ENCODE measurements at places on chromosomes 5 and 9.

DNA sequence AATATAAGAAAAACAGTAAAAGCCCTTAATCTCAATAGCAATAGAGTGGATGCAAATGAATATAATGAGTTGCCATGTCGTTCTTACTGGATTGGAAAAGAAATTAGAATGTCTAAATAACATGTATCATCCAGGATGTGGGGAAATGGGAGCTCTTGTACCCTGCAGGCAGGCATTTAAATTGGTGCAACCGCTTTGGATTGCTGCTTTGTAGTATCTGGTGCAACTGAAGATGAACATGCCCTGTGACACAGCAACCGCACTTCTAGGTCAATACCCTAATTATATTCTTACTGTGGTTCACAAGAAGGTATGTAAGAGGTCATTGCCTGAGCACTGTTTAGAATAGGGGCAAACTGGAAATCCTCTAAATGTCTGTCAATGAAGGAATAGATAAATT is 18.9 kb downstream of the MRPS30 start:
- DNase-seq, result no peak
- no peaks in the 10 kb centered on the region for H3K4me1 ChIP-seq

- H3K4me3 ChIP-seq, result peak overlapping the region; percentile 42
- H3K4me1 ChIP-seq, result peaks cover 20% of the 10 kb centered on the region
- H3K27me3 ChIP-seq, result peaks cover 100% of the 10 kb centered on the region
- DNase-seq, result no peak
- H3K36me3 ChIP-seq, result no peaks in the 10 kb centered on the region
- no peak overlapping the region for H3K27ac ChIP-seq
Measured at GRCh38 chr5:146337928-146338327, 711 bp upstream of the POU4F3 start.

DNA sequence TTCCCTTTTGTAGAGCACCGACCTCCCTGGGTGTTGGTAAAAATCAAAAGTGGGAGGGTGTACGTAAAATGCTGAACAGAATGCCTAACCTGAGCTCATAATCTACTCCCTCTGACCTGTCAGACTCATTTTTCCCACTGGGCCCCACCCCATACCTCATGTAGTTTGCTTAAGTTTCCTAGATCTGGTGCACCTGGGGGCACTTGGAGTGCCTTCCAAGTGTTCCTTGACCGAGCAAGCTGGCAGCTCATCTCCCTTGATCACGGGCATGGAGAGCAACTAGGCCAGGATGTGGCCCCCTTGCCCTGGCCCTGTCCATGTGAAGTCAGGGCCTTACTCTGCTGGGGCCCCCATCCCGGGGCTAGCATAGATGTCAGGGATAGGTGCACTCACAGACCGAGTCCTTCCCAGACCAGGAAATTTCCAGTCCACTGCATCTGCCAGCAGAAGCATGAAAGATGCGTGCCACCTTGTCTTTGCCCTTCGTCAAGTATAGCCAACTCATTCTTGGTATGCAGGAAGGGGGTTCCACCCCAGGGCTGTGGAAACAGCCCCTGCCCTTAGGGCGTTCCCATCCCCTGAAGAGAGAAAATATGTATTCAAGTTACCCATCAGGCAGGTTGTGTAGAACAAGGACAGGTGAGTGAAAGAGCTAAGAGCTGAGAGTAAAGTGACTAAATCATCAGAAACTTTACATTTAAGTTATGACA is 41.9 kb downstream of the SLC22A5 start:
- DNase-seq, result no peak
- peak overlapping the region; percentile 72 for H3K4me3 ChIP-seq
- no peak overlapping the region for H3K27ac ChIP-seq
- H3K36me3 ChIP-seq, result no peaks in the 10 kb centered on the region

DNA sequence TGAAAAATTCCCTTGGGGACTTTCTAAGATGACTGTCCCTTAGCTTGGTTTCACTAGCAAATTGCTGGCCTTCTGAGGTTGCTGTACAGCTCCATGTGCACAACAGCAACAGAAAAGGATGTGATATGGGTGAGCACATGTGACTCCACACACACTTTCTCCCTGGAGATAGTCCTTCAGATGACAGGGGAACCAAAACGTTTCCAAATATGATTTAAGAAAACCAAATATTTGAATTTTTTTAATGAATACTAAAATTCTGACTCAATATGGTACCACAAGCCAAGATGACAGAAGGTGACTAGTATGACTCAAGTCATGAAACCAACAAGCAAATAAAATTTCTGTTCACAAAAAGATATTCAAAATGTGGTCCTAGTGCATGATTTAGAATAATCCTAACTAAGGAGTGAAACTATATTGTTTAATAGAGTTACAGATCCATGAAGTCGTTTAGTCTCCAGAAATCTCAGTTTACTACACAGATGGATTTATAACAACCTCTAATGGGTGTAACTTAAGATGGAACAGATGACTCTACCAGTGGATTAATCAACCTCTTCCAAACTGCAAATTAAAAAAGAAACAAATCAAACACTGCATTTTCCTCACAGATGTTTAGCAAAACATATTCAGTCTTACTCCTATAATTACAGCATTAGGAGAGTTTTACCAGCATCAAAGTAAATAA is 144.8 kb upstream of the PIK3R1 start:
- H3K4me1 ChIP-seq, result peaks cover 8% of the 10 kb centered on the region
- H3K27ac ChIP-seq, result no peak overlapping the region
- H3K36me3 ChIP-seq, result no peaks in the 10 kb centered on the region
- no peaks in the 10 kb centered on the region for H3K27me3 ChIP-seq

- no peaks in the 10 kb centered on the region for H3K4me1 ChIP-seq
- no peak for DNase-seq
- no peak overlapping the region for H3K4me3 ChIP-seq
- H3K27ac ChIP-seq, result no peak overlapping the region
- H3K27me3 ChIP-seq, result no peaks in the 10 kb centered on the region
- H3K36me3 ChIP-seq, result no peaks in the 10 kb centered on the region
Measured at GRCh38 chr5:33205727-33206410, 234.9 kb upstream of the TARS1 start.

All from neural progenitor cell (in vitro differentiated cells).